ENCODE measurements at places on chromosomes 1 and 21.

GRCh38 chr1:206472886-206473285, 2.6 kb downstream of the IKBKE start:
- DNase-seq, result no peak

- DNase-seq, result no peak
Observed at GRCh38 chr1:59007429-59007819, 223.6 kb upstream of the JUN start.

- no peak for DNase-seq
Observed at GRCh38 chr1:180280617-180281016, 50.6 kb downstream of the LHX4 start.

DNA sequence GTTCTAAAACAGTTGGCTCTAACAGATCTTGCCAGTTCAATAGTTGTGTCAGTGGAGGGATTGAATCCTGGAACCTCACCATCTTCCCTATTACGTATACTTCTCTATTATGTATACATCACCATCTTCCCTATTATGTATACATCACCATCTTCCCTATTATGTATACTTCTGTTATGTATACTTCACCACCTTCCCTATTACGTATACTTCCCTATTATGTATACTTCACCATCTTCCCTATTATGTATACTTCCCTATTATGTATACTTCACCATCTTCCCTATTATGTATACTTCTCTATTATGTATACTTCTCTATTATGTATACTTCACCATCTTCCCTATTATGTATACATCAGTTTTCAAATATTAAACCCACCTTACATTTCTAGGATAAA, 34.4 kb upstream of the HP1BP3 start:
- no peak for DNase-seq

GRCh38 chr21:41010101-41010435, 157.9 kb upstream of the BACE2 start:
- DNase-seq, result no peak

DNA sequence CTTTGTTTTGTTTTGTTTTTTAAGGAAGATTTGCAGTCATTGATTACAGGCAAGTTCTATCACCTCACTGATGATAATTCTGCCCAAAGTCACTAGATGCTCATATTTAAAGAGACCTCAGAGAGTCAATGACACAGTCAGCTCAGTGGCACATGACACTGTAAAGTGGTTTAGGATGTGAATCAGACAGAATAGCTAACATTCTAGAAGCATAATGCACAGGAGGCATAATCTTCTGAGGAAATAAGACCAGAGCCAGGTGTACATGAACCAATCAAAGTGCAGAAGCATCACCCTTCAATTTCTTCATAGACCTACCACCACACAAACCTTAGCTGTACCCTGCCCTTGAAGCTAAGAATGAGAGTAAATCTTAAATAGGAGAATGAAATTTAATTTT, 268.5 kb downstream of the BRINP2 start:
- DNase-seq, result no peak

- no peak for DNase-seq
Observed at GRCh38 chr21:25370311-25370744, 237.0 kb downstream of the MRPL39 start.

- DNase-seq, result no peak
Observed at GRCh38 chr1:101733340-101733739, 263.4 kb downstream of the OLFM3 start.

- no peak for DNase-seq
Observed at GRCh38 chr1:106225403-106225802, 831.1 kb upstream of the PRMT6 start.

Measured in NCI-H1105 (cell line).